ENCODE measurements at places on chromosomes 5 and 9. TPM values are rescaled to one million over a fixed set of nuclear protein-coding genes. Genes with fewer than 3 reads are reported as not detected.

The HNRNPH1 gene
- total RNA-seq: 1,377 TPM

The MIER3 gene
- 45.5 TPM for total RNA-seq

The HBEGF gene
- 1.3 TPM for total RNA-seq

The CDH9 gene
- total RNA-seq: not detected

The MYORG gene
- total RNA-seq: 8.8 TPM

The SLC6A18 gene
- total RNA-seq: not detected

The RPP25L gene
- total RNA-seq: 29.3 TPM

DNA sequence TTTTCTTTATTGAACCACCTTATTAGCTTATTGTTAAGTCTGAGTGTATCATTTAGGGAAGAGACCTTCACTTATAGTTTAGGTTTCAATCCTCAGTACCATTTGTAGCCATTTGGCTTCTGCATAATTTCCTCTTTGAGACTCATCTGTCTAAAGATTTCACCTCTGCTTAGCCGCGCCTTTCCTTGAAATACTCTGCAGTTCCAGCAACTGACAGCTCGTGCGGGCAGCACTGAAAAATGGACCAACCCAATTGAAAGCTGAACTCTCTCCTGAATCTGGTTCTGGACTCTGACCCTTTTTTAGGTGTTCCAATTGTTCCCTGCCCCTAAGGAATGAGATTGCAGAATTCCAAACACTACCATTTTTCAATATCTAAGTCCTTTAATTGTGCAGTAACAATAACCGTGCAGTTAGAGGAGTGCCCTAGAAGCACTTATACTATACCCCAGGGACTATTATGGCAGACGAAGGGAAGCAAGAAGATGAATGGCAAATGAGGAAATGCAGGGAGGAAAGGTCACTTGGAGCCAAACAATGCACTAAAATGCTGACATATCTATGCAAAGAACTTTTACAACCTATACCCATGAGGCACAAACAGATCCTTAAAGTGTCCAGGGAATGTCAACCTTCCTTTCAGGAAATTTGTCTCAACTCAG is 50.1 kb upstream of the PDE4D start:
- no peak for DNase-seq
- H3K4me1 ChIP-seq: no peaks in the 10 kb centered on the region
- H3K27me3 ChIP-seq: no peaks in the 10 kb centered on the region
- H3K36me3 ChIP-seq: no peaks in the 10 kb centered on the region
- H3K4me3 ChIP-seq: no peak overlapping the region

DNA sequence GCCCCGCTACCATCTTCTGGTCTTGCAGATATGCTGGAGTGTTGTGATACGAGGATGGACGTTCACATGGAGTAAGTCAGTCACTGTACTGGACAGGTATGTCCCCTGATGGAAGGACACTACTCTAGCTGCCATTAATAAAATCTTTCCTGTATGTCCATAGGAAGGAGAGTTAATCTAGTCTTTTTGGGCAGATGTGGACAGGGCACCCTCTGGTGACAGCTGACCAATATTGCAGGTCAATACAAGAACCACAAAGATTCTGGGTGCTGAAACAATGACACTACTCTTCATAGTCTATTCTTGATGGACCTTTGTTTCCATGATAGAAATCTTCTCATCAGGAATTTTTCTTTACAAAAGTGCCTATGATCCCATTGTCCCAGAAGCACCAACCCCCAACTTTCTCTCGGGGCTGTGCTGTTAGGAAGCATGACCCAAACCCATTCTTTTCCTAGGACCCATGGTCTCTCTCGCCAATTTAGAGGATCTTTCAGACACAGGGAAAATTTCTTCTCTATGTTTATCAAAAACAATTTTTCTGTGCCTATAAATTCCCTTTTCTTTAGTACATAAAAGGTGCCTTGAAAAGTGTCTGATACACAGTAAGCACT is 376.9 kb downstream of the DTWD2 start:
- no peaks in the 10 kb centered on the region for H3K36me3 ChIP-seq
- no peak for DNase-seq
- H3K27ac ChIP-seq: no peak overlapping the region
- H3K4me3 ChIP-seq: no peak overlapping the region
- H3K4me1 ChIP-seq: peaks cover 8% of the 10 kb centered on the region

GRCh38 chr5:53927668-53928247 is 367.3 kb downstream of the NDUFS4 start:
- H3K4me3 ChIP-seq: no peak overlapping the region
- no peak for DNase-seq
- no peaks in the 10 kb centered on the region for H3K27me3 ChIP-seq

DNA sequence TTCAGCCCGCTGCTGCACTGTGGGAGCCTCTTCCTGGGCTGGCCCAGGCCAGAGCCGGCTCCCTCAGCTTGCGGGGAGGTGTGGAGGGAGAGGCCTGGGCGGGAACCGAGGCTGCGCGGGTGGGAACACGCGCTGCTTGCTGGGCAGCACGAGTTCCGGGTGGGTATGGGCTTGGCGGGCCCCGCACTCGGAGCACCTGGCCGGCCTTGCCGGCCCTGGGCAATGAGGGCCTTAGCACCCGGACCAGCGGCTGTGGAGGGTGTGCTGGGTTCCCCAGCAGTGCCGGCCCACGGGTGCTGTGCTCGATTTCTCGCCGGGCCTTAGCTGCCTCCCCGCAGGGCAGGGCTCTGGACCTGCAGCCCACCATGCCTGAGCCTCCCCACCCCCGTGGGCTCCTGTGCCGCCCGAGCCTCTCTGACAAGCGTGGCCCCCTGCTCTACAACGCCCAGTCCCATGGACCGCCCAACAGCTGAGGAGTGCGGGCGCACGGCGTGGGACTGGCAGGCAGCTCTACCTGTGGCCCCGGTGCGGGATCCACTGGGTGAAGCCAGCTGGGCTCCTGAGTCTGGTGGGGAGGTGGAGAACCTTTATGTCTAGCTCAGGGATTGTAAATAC is 1366.4 kb upstream of the NUDT12 start:
- no peaks in the 10 kb centered on the region for H3K27me3 ChIP-seq
- H3K4me3 ChIP-seq: no peak overlapping the region
- no peak overlapping the region for H3K27ac ChIP-seq
- H3K4me1 ChIP-seq: no peaks in the 10 kb centered on the region
- DNase-seq: no peak

DNA sequence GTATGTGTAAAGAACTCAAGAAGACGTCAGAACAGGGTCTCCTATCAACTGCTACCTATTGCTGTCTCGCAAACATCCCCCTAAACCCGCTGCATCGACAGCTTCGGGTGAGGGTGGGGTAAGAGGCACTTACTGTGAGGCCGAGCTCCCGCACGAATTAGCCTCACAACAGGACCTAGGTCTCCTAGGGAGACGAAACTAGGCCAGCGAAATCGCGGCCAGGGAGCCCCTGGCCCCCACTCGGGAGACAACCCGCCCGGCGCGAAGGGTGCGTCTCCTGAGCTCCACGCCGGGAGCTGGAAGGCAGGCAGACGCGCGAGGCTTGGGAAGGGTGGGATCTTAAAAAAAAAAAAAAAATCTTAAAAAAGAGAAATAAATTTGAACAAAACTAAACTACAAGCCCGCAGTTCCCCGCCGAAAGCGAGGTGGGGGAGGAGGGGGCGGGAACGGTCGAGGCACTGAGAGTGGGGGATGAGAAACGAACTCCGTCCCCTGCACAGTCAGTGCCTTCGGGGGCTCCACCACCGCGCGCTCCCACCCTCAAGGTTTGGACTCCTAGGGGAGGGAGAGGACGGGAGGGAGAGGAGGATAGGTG is 33.0 kb upstream of the NFIB start:
- peak overlapping the region; percentile 59 for H3K4me3 ChIP-seq
- H3K27ac ChIP-seq: peak overlapping the region; percentile 76
- no peaks in the 10 kb centered on the region for H3K27me3 ChIP-seq
- DNase-seq: no peak
- H3K4me1 ChIP-seq: peaks cover 35% of the 10 kb centered on the region

- H3K4me1 ChIP-seq: peaks cover 2% of the 10 kb centered on the region
- DNase-seq: no peak
- peaks cover 3% of the 10 kb centered on the region for H3K27me3 ChIP-seq
- H3K4me3 ChIP-seq: no peak overlapping the region
- H3K27ac ChIP-seq: no peak overlapping the region
These were observed 344.9 kb downstream of the ICE1 start for GRCh38 chr5:5767286-5767928.

GRCh38 chr5:168935183-168935582 is 356.0 kb upstream of the PANK3 start:
- no peak for DNase-seq
- H3K4me1 ChIP-seq: peaks cover 2% of the 10 kb centered on the region
- H3K4me3 ChIP-seq: no peak overlapping the region
- H3K27ac ChIP-seq: no peak overlapping the region
- H3K36me3 ChIP-seq: no peaks in the 10 kb centered on the region

DNA sequence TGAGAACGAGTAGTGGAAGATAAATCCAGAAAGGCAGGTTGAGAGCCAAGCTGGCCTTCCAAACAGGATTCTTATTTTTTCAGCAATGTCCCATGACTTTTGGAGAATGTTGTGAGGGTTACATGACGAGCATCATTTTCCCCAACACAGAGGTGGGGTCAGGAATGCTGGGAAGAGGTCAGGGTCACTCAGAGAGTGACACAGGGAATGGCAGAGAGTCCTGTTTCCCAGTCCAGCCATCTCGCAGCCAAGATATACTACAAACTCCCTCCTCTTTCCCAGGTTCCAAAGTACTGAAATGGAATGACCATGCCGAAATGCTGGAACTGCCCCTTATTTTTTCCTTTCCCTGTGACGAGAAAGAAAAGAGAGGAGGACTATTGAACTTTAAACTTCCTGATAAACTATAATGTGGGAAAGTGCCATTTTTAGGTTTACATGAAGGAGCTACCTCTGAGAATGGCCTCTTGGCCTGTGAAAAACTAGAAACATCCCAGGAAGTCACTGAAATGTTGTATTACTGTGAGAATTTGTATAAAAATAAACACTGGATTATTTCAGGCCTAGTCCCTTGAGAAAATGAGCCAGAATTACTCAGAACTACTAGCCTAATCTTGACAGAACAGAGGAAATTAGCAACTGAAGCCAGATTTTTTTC is 420.4 kb downstream of the CETN3 start:
- no peaks in the 10 kb centered on the region for H3K27me3 ChIP-seq
- DNase-seq: no peak
- H3K36me3 ChIP-seq: no peaks in the 10 kb centered on the region
- H3K27ac ChIP-seq: no peak overlapping the region

GRCh38 chr5:143558048-143558447 is 154.6 kb upstream of the NR3C1 start:
- H3K27ac ChIP-seq: no peak overlapping the region
- peaks cover 19% of the 10 kb centered on the region for H3K4me1 ChIP-seq
- H3K27me3 ChIP-seq: peaks cover 23% of the 10 kb centered on the region
- no peak overlapping the region for H3K4me3 ChIP-seq

DNA sequence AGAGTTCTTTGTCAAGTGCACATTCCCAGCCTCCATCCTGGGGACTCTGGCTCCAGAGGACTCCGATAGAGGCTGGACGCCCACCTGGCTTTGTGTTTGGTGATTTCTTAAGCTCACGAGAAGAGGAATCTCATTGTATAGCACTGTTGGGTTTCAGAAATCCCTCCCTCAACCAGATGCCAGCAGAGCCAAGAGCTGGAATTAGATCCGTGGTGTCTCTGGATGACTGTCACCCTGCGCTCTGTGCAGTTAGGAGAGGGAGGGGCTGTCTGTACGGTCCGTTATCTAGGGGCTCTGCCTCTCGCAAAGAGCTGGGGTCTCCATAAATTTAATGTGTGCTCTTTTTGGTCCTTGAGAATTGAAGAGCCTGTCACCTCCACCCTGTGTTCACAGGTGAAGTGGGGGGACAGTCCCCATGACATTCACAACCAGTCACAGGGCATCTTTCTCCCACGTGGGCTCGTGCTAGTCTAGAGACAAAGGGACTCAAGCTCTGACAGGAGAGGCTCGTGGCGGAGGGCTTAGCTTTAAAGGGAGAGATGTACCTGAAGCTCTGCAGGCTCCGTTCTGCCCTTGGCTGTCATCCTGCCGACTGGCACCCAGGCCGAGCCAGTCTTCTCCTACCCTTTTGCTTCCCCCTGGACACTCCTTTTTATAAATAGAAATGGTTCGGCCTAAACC is 41.4 kb downstream of the FAM78A start:
- H3K36me3 ChIP-seq: peaks cover 10% of the 10 kb centered on the region
- peaks cover 5% of the 10 kb centered on the region for H3K27me3 ChIP-seq
- no peak overlapping the region for H3K4me3 ChIP-seq
- peak overlapping the region; percentile 29 for H3K27ac ChIP-seq
- no peak for DNase-seq

GRCh38 chr9:76637416-76637815 is 126.8 kb upstream of the PCA3 start:
- no peaks in the 10 kb centered on the region for H3K27me3 ChIP-seq
- H3K27ac ChIP-seq: no peak overlapping the region
- no peaks in the 10 kb centered on the region for H3K36me3 ChIP-seq
- no peak for DNase-seq
- H3K4me1 ChIP-seq: peaks cover 11% of the 10 kb centered on the region

GRCh38 chr5:178688551-178688950 is 41.9 kb downstream of the ZNF354A start:
- no peaks in the 10 kb centered on the region for H3K36me3 ChIP-seq
- no peak for DNase-seq
- peak overlapping the region; percentile 64 for H3K27ac ChIP-seq
- H3K27me3 ChIP-seq: no peaks in the 10 kb centered on the region

- no peaks in the 10 kb centered on the region for H3K36me3 ChIP-seq
- H3K4me1 ChIP-seq: no peaks in the 10 kb centered on the region
- no peak overlapping the region for H3K27ac ChIP-seq
- DNase-seq: no peak
- no peak overlapping the region for H3K4me3 ChIP-seq
These were observed 262.1 kb upstream of the KLF4 start for GRCh38 chr9:107751567-107752210.

DNA sequence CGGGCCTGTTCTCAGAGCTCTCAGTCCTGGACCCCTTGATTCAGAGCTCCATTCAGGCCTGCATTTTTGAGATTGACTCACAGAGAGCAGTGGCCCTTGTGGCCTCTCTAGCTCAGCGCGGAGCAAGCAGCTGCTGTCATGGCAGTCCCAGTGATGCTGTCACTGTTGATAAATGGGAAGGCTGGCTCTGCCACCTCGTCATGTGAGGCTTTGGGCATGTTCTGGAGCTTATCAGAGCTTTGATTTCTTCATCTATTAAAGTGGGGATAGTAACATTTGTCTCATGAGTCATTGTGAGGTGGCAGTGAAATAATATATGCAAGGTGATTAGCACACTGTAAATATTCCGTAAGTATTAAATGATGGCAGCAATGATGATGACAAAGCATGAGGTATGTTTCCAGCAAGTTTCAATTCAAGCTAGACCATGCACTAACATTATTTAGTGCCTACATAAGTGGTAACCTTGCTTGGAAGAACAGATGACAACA is 126.4 kb upstream of the CXCL14 start:
- no peak for DNase-seq
- H3K36me3 ChIP-seq: no peaks in the 10 kb centered on the region
- no peak overlapping the region for H3K4me3 ChIP-seq

All from progenitor cell of endocrine pancreas (in vitro differentiated cells).